ENCODE measurements at places on chromosomes 3 and 15.

DNA sequence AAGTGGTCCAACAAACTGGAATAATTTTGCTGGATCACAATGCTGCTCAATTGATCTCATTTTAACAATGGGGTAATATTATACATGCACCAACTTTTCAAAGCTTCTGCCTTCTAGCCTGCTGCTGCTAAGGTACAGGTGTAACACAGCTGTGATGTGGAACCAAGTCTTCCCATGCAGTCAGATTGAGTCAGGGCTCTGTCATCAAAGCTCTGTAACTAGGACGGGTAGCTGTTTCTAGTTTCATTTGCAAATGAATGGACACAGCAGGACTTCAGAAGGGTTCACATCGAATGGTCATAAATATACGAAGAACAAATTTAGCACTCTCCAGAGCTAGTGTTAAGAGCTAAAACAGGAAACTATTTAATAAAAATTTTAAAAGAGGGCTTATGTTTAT lies 189.2 kb downstream of the USP13 start:
- no peak for DNase-seq

GRCh38 chr3:17473761-17474160 lies 268.7 kb downstream of the TBC1D5 start:
- DNase-seq = no peak

- DNase-seq = no peak
These were observed 779.1 kb upstream of the SEMA6D start for GRCh38 chr15:46938169-46938568.

DNA sequence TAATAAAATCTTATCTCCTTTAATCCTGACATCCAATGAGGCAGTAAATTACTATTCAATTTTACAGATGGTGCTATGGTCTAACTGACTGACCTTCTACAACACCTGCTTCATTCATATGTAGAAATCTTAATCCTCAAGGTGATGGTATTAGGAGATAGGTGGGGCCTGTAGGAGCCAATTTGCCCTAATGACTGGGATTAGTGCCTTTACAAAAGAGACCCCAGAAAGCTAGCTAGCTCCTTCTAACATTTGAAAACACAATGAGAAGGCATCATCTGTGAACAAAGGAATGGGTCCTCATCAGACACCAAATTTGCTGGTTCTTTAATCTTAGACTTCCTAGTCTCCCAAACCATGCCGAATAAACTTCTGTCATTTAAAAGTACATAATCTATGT lies 137.4 kb upstream of the UBP1 start:
- no peak for DNase-seq

GRCh38 chr3:32261545-32261944 lies 23.1 kb downstream of the CMTM8 start:
- DNase-seq = no peak

DNA sequence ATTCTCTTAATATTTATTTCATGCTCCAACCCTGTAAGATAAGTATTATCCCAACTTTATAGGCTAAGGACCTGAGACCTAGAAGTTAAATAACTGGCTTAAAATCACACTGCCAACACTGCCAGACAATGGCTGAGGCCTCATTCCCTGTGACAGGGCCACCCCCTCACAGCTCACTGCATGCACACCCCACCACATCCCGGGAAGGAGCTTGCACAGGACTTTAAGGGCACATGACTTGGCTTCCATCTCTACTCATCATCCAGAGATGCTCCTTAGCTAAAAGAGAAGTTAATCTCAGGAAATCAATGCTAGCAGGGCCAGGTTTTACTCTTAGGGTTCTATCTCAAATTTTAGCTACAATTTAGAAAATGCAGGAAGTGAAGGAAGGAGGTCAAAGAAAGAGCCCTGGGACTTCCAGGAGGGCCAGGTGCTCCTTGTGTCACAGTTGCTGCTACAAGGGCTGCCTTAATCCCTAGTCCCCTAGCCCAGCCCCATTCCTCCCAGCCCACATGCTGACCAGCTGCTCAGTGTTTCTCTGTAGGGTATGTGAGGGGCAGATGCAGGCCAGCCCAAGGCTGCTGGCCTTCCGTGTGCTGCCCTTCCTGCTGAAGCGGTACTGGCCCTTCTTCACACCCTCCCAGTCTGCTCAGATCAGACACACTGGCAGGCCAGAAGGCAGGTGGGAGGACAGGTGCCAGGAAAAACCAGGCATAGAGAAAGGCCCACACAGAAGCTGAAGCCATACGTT lies 53.5 kb downstream of the WWTR1 start:
- no peak for DNase-seq

GRCh38 chr3:126082362-126083137 lies 1.4 kb downstream of the SLC41A3 start:
- no peak for DNase-seq

GRCh38 chr3:151351219-151351618 lies 21.9 kb upstream of the P2RY13 start:
- no peak for DNase-seq

GRCh38 chr3:187830181-187830580 lies 84.9 kb upstream of the BCL6 start:
- no peak for DNase-seq

GRCh38 chr3:175798326-175798725 lies 939.2 kb downstream of the NAALADL2 start:
- no peak for DNase-seq

- no peak for DNase-seq
These were observed 53.7 kb upstream of the INSYN1 start for GRCh38 chr15:73806698-73807483.

- DNase-seq = no peak
These were observed 36.1 kb upstream of the LIMD1 start for GRCh38 chr3:45558431-45558830.

GRCh38 chr15:55990516-55990915 lies 2.9 kb downstream of the NEDD4 start:
- no peak for DNase-seq

GRCh38 chr3:150771600-150771999 lies 8.6 kb upstream of the SIAH2 start:
- no peak for DNase-seq

- no peak for DNase-seq
These were observed 53.1 kb downstream of the FSIP1 start for GRCh38 chr15:39729500-39729899.

DNA sequence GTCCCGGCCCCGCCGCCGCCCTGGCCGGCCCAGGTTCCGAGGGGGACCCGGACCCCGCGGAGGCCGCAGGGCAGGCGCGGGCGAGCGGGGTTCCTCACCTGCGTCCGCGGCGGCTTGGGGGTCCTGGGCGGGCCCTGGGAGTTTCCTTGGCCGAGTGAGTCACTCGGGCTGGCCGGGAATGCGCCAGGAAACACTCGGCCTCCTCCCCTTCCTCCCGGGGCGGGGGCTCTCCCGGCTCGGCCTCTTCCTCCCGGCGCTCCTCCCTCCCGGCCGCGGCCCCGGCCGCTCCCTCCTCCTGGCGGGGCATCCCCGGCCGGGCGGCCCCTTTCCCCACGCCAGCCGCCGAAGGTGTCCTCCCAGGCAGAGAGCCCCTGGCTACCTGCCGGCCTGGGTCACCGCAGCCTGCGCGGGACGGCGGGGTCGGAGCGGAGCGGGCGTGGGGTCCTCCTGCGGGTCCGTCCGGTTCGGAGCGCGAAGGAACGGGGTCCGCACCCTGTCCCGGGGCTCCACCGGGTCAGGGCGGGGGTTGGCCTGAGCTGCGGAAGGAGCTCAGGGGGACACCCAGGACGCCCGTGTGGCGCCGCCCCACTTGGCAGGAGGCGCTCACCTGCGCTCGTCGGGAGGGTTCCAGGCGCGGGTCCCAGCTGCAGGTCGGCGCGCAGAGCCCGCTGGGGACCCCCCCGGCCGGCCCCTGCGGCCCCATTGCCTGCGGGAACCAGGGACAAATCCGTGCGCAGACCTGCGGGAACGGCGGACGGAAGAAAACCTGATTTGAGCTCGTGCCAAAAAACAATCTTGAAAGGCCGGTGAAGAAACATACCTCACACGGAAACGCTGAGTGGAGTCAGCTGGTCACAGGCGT lies at the start of gene CYFIP1:
Gene CYFIP1, minus strand, starts transcription at position 180 of the 862 bp plus-strand sequence. CDS start 33,083 bp downstream, outside the sequence.
- peak; percentile 12 for DNase-seq

DNA sequence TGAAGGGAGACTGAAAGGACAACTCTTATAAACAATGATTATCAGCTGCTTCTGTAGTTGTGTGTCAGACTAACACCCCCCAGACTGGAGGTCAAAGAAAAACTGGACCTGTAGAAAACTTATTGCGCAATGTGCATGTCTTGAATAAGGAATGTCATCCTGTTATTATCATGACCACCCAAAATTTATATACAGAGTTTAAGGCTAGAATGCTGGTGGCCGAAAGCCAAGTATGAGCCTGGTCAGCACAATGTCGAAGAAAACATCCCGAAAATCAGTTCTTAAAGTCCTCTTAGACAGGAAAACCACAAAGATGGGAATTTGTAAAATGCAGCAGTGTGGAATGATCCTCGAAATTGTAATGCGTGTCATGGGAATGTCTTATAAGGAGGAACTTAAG lies 29.3 kb downstream of the RFTN1 start:
- no peak for DNase-seq

GRCh38 chr3:134211797-134212196 lies 38.9 kb downstream of the RYK start:
- no peak for DNase-seq

DNA sequence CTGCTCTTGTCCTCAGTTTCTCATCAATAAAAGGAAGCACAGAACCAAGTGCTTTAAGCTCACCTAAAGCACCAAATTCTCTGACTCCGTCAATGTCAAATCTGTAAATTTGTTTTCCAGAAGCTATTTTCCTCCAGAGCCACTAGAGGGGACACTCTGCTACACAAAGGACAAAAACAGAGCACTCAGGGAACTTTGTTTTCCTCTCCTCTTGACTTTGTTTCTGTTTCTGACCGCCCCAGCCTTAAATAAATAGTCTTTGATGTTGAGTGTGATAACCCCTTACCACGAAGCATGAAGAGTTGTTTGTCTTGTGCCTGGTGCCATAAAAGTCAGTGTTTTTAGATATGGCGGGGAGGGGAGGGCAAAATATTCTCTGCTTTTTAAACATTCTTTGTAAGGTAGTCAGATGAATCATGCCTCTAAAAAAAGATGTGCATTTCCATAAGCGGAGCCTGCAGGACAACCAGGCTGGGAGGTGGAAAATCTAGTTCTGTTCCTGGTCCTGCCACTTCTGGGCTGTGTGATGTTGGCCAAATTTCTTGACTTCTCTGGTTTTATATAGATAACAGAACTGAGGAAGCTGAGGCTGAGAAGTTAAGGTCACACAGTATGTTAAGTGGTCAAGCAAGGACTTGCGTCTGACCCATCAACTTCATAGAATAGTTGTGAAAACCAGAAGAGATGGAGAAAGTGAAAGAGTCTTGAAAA lies 7.3 kb upstream of the ZBTB38 start:
- DNase-seq = no peak

All from activated T-cell treated with anti-CD3 and anti-CD28 coated beads for 48 hours (primary cell).